ENCODE measurements at places on chromosomes 11 and 22. TPM values are rescaled to one million over a fixed set of nuclear protein-coding genes. Genes with fewer than 3 reads are reported as not detected.

The KCNQ1 gene
- 45.4 TPM for total RNA-seq

The P2RX3 gene
- total RNA-seq: not detected

The SYT8 gene
- 7.9 TPM for total RNA-seq

The MYRF gene
- 46.5 TPM for total RNA-seq

DNA sequence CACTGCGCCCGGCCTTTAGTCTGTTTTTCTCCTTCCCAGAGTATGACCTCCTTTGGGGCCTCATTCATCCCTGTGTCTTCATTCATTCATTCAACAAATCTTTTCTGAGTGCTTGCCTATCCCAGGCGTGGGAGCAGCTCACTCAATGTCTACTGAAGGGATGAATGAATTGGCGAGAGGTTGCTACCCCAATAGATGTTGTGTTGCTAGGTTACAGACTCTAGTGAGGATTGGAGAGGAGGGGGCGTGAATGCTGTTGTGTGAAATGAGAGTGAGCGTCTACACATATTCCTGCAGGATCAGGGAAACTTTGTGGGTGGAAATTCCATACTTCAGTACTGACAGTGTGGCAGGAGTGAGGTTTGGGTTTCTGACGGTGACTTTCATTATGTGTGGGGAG lies 55.5 kb upstream of the EP300 start:
- no peaks in the 10 kb centered on the region for H3K4me1 ChIP-seq
- no peaks in the 10 kb centered on the region for H3K36me3 ChIP-seq

- no peak for DNase-seq
- H3K27ac ChIP-seq: peak overlapping the region; percentile 79
- peaks cover 8% of the 10 kb centered on the region for H3K27me3 ChIP-seq
These were observed 1.5 kb downstream of the FXYD6 start for GRCh38 chr11:117874910-117875381.

DNA sequence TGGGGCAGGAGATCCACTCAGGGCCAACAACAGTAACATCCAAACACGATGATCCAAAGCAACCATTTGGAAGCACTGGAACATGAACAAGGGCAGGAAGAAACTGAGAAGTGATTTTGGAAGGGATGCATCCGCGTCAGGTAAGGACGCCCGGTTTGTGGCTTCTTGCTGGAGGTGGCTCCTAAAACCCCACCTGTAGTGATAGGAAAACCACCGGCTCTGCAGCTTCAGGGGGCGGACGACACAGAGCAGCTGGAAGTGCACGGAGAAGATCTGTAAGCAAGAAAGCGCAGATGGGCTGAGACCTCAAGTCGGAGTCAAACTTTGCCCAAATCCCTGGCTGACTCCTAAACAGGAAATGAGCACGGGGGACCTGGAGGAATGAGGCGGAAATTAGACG lies 1066.1 kb downstream of the BRD1 start:
- H3K36me3 ChIP-seq: no peaks in the 10 kb centered on the region
- H3K4me3 ChIP-seq: no peak overlapping the region
- H3K27ac ChIP-seq: no peak overlapping the region

DNA sequence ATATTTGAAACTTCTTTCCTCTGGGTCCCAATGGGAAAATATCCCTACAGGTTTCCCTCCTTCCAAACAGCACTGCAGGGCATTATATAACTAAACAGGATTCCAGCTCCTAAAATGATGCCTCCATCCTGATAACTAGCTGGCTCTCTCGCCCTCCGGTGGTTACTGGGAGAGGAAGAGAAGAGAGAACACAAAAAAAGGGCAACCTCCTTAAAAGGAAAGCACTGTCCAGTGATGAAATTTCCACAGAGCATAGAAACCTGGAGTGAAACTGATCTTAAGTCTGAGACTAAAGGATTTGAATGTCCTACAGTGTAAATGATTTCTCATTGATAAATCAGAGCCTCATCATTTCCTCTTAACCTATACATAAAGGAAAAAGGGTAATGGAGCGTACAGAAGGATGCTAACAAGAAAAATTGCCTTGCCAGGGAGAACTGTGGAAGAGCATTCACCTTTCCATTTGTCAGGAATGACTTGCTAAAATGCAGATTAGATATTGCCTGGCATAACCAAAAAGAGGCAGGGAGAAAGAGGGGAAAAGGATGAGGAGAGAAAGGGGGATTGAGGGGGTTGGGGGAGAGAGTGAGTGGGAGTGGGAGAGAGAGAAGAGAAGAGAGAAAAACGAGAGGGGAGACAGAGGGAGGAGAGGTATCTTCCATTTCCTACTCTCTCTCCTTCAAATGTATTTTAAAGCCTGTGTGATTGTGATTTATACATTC lies 121.3 kb downstream of the APOL5 start:
- no peak overlapping the region for H3K4me3 ChIP-seq
- no peaks in the 10 kb centered on the region for H3K27me3 ChIP-seq
- H3K36me3 ChIP-seq: no peaks in the 10 kb centered on the region
- H3K4me1 ChIP-seq: peaks cover 60% of the 10 kb centered on the region
- peak overlapping the region; percentile 71 for H3K27ac ChIP-seq
- DNase-seq: no peak

- no peaks in the 10 kb centered on the region for H3K27me3 ChIP-seq
- DNase-seq: no peak
- no peaks in the 10 kb centered on the region for H3K36me3 ChIP-seq
- H3K4me1 ChIP-seq: peaks cover 42% of the 10 kb centered on the region
- H3K4me3 ChIP-seq: peak overlapping the region; percentile 52
- H3K27ac ChIP-seq: peak overlapping the region; percentile 99
These were observed 683 bp downstream of the PLA2G6 start for GRCh38 chr22:38180841-38181452.

DNA sequence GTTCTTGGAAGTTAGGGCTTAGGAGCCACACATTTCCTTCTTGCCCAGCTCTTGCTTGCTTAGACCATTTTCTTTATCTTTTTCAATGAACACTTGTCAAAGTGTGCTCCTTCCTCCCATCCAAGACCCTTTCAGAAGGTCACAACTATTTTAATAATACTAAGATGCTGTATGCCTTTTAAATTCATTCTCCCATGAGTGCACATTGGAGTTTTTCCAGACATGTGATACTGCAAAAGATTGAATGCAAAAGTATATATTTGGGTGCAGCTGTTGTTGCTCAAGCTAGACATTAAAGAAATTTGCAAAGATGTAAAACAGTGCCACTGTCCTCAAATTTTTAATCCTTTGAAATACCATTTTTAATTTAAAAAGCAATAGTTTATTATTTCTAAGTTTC lies 69.3 kb upstream of the TNRC6B start:
- peaks cover 25% of the 10 kb centered on the region for H3K4me1 ChIP-seq
- no peaks in the 10 kb centered on the region for H3K27me3 ChIP-seq
- no peak overlapping the region for H3K4me3 ChIP-seq
- H3K36me3 ChIP-seq: no peaks in the 10 kb centered on the region

DNA sequence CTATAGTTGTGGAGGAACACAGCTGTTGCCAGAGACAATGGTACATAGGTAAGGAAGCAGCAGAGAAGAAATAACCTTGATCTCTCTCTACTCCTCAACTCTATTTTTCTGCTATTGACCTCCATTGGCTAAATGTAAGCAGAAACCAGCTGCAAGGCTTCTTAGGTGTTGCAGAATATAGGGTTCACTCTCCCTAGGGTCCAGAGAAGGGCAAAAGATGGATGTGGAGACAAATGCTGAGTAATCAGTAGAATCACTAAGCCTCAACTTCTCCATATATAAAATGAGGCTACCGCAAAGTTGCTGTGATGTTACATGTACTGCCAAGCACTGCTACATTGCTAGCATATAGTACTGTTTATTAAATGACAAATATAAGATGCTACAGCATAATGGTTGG lies 120.6 kb downstream of the PDE3B start:
- H3K36me3 ChIP-seq: no peaks in the 10 kb centered on the region
- H3K4me1 ChIP-seq: peaks cover 14% of the 10 kb centered on the region
- no peaks in the 10 kb centered on the region for H3K27me3 ChIP-seq
- DNase-seq: no peak

GRCh38 chr11:117045196-117045595 lies 53.0 kb downstream of the SIK3 start:
- no peaks in the 10 kb centered on the region for H3K27me3 ChIP-seq
- peaks cover 25% of the 10 kb centered on the region for H3K4me1 ChIP-seq
- H3K4me3 ChIP-seq: no peak overlapping the region
- no peak overlapping the region for H3K27ac ChIP-seq

- no peak overlapping the region for H3K4me3 ChIP-seq
- peaks cover 13% of the 10 kb centered on the region for H3K4me1 ChIP-seq
- no peaks in the 10 kb centered on the region for H3K27me3 ChIP-seq
- DNase-seq: peak; percentile 19
- peaks cover 21% of the 10 kb centered on the region for H3K36me3 ChIP-seq
These were observed 9.8 kb downstream of the UCP2 start for GRCh38 chr11:73972620-73973449.

- H3K27ac ChIP-seq: no peak overlapping the region
- no peak for DNase-seq
- H3K4me3 ChIP-seq: no peak overlapping the region
- H3K4me1 ChIP-seq: no peaks in the 10 kb centered on the region
- H3K36me3 ChIP-seq: no peaks in the 10 kb centered on the region
- H3K27me3 ChIP-seq: no peaks in the 10 kb centered on the region
These were observed 6.7 kb upstream of the CAPRIN1 start for GRCh38 chr11:34044664-34045485.
